H1 (cell line): ENCODE measurements at places on chromosomes 4 and X. TPM values are rescaled to one million over a fixed set of nuclear protein-coding genes. Genes with fewer than 3 reads are reported as not detected.
A peak's percentile ranks its signal among the peaks of the same experiment; 100 is the strongest.

DNA sequence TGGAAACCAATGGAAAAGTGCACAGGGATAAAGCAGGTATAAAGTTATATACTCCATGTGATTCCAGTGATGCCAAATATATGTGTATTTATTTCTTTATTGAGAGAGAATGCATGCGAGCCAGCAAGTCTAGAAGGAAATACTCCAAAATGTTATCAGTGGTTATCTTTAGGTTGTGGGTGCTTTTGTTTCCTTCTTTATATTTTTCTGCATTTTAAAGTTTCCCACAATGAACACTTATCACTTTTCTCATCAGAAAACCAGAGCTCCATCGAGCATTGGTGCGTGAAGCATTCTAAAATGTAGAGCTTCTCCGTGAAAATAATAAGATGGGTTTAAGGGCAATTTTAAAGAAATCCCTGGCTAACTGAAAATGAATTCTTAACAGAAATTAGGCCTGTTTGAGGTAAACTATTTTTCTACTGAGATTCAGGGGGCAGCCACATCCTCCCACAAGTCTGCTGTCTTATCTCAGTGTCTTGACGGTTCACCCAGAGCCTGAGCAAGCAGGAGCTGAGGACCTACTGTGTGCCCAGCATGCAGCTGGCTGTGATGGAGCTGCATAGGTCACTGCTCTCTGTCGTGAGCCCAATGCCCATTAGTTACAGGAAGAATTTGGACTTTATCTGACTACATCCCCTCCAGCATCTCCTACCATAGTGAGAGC, 18.7 kb upstream of the CD40LG start:
- H3K36me3 ChIP-seq = no peaks in the 10 kb centered on the region
- no peak overlapping the region for H3K27ac ChIP-seq
- H3K4me3 ChIP-seq = no peak overlapping the region
- no peaks in the 10 kb centered on the region for H3K27me3 ChIP-seq
- no peaks in the 10 kb centered on the region for H3K4me1 ChIP-seq
- DNase-seq = no peak

DNA sequence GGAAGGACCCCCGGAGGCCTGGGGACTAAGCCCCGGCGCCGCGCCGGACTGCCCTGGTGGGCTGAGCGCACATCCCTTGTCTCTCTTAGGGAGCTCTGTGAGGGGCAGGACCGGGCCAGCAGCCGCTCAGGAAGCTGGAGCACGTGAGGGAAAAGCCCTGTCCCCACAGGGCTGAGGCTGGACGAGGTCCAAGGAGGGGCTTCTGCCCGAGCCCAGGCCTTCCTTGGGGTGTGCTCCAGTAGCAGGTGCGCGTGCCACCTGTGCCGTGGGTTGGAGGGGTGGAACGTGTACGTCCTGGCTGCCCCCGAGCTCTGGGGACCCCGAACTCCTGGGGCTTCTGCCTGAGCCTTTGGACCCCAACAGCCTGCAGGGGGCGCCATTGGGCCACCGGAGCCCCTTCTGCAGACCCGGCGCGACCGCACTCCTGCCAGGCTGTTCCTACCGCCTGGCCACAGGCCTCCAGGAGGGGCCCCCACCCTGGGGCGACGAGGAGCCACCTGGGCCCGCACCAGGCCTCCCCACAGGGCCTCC, 27.2 kb downstream of the TACC3 start:
- DNase-seq = peak; percentile 96
- peaks cover 15% of the 10 kb centered on the region for H3K4me1 ChIP-seq
- H3K27me3 ChIP-seq = no peaks in the 10 kb centered on the region
- H3K4me3 ChIP-seq = no peak overlapping the region

- no peak overlapping the region for H3K4me3 ChIP-seq
- no peaks in the 10 kb centered on the region for H3K27me3 ChIP-seq
- no peaks in the 10 kb centered on the region for H3K4me1 ChIP-seq
These were observed 22.8 kb upstream of the ADAMTS3 start for GRCh38 chr4:72591547-72592454.

DNA sequence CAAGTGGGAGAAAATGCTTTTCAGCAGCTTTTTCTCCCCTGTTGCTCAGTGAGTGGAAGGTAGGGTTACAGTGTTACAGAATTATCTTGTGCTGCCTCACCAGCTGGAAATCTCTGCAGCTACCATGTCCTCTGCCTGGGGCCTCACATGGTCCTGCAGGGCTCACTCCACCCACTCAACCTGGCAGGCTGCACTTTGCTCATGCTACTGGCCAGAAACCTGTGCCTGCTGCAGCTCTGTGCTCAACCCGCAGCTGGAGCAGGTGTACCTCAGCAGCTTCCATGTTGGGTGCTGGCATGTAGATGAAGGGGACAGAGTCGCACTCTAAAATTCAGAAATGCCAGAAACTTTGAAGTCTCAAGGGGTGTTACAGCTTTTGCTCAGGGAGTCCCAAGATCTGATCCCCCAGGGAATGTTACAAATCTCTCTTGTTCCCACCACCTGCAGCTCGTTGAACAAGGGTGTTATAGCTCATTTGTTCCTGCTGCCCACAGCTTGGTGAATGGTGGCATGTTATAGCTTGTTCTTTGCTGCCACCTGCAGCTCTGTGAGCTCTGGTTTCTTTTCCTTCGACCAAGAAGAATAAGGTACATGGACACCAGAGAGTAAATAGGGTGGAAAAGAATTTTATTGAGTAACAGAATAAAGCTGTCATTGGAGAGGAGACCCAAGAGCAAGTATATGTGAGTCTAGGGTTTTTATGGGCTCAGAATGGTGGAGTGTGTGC, 845.8 kb downstream of the TECRL start:
- H3K4me1 ChIP-seq = no peaks in the 10 kb centered on the region
- H3K36me3 ChIP-seq = no peaks in the 10 kb centered on the region
- no peaks in the 10 kb centered on the region for H3K27me3 ChIP-seq
- H3K27ac ChIP-seq = no peak overlapping the region
- DNase-seq = no peak

DNA sequence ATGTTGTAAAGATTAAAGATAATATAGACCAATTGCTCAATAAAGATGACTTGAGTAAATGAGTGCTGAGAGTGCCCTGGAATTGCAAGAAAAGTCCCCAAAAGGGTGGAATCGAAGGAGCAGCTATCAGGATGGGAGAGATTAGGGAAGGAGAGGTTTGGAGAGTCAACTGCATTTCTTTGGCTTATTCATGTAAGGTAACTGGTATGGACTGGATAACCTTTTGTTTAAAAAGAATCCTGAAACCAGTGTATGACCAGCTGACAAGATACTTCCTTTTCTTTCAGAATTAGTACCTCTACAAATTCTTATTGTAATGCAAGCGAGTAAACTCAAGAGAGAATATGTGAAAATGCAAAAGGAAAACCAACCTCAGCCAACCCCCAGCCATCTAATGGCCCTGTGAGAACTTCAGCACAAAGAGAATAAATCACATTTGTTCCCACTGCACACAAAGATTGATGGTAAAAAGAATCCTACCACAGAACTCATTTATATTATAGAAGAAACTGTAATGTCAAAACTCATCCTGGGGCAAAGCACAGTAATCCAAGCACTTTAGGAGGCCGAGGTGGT, 24.5 kb upstream of the SPP1 start:
- DNase-seq = no peak
- no peaks in the 10 kb centered on the region for H3K27me3 ChIP-seq
- H3K4me1 ChIP-seq = peaks cover 3% of the 10 kb centered on the region; the same call in 1 of the 2 replicates
- H3K27ac ChIP-seq = no peak overlapping the region
- H3K4me3 ChIP-seq = peak overlapping the region; percentile 22; the same call in 1 of the 2 replicates

ZNF711 gene
- 15.5 and 16.3 TPM in 2 replicates for total RNA-seq
